ENCODE measurements at places on chromosomes 12 and 14.

GRCh38 chr12:57095440-57095839 lies 6.5 kb downstream of the NAB2 start:
- DNase-seq: no peak

DNA sequence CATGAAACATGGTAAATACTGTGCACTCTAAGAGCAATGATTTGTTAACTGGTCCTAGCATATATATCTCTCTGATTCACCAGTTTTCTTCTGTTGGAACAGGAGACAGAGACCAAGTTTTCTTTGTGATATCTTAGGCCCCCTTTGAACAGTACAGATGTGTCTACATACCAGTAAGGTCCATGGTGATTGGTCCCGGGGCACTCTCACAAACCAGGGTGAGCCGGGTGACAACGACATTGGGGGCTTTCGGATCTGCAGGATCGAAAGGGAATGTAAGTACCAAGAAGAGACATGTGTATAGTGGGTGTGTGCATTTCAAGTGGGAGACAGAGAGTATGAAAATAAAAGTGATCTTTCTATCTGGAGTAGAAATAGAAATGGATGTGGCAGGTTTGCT lies 11.3 kb upstream of the ERP27 start:
- DNase-seq: no peak

- DNase-seq: no peak
Observed at GRCh38 chr12:29591140-29592020, 93.9 kb upstream of the OVCH1 start.

DNA sequence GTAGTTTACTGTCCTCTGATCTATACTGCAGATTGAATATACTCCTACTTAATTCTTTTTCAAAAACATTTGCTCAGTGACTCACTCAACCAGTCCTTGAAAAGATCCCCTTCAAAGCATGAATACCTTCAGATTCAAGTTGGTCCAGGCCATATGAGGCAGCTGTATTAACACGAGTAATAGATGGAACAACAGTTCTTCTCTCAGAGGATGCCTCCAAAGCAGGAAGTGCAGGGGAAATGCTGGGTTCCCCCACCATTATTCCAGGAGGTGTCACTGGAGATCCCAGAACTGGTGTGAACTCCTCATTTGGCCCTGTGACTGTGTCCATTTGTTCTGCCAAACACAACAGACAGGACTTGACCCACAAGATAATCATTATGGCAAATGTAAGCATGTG lies 20.6 kb downstream of the ARMH4 start:
- no peak for DNase-seq

- no peak for DNase-seq
Observed at GRCh38 chr12:91975891-91976290, 169.8 kb downstream of the BTG1 start.

- DNase-seq: no peak
Observed at GRCh38 chr12:107429006-107429705, 256.4 kb upstream of the PWP1 start.

DNA sequence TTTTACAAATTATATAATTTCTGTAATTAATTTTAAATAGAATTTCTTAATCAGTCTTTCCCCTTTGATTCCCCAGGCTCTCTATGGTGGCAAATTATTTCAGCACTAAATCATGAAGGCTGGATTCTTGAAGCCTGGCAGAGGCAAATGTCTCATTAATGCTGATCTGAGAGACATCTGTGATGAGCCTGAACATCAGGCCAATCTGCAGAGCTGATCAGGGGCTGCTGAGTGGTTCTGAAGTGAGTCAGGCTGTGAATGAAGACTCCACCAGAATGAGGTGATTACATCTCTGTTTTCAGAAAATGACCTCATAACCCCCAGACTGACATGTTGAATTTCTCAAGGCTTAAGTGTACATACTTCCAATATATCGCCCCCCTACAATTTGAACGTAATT lies 124.2 kb upstream of the MIS18BP1 start:
- DNase-seq: no peak

GRCh38 chr12:23614280-23614679 lies 335.2 kb downstream of the SOX5 start:
- DNase-seq: no peak

GRCh38 chr12:113659416-113659815 lies 187.7 kb upstream of the LHX5 start:
- DNase-seq: no peak

DNA sequence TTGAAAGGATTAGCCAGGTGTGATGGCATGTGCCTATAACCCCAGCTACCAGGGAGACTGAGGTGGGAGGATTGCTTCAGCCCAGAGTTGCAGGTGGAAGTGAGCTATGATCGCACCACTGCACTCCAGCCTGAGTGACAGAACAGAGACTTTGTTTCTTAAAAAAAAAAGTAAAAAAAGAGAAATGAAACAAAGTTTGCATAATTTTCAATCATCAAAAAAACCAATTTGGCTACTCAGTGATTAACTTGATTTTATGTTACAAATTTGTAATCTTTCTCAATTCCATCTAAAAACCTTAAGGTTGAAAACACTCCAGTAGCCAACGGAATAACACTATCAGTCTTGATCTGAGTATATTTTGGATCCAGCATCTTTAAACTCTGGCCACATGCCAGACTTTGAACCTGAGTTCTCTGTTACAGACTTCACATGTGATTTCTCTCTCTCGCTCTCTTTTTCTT lies 12.6 kb upstream of the DENND5B start:
- no peak for DNase-seq

DNA sequence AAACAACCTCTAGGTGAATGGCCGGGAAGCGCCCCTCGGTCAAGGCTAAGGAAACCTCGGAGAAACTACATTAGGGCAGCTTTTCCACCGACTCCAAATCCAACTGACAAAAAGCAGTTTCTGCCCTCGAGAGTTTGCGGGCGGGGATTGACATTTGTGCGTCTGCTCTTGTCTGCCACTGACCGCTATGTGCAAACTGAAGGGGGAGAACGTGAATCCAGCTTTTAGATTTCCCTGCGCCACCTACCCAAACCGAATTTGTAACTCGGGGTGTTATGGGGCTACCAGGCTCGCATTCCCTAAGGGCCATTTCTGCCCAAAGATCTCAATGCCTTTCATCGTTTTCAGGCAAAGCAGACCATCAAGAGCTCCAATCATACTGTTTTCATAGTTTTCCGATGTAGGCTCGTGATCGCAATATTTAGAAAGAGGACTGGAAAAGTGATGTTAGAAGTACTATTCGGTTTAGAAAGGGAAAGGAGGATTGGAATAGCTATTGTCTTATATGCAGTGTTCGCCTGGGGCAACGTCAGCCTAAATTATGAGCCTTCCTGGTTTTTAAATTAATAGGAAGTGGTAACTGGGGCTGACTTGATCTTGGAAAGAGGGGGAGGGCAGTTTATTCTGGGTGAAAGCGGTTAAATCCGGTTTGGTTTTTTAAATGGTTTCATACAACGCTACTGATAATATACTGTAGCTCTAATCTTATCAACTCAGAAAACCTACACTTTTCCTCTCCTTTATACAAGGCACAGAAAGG lies 45.4 kb downstream of the BCAT1 start:
- DNase-seq: peak; percentile 56

GRCh38 chr14:35730871-35731270 lies 78.2 kb downstream of the RALGAPA1 start:
- DNase-seq: no peak

- DNase-seq: no peak
Observed at GRCh38 chr12:72444566-72444965, 172.4 kb downstream of the TRHDE start.

- DNase-seq: peak; percentile 34
Observed at GRCh38 chr14:104137297-104138097, 890 bp upstream of the KIF26A start.

- DNase-seq: no peak
Observed at GRCh38 chr12:25962932-25963525, 4.5 kb downstream of the RASSF8 start.

DNA sequence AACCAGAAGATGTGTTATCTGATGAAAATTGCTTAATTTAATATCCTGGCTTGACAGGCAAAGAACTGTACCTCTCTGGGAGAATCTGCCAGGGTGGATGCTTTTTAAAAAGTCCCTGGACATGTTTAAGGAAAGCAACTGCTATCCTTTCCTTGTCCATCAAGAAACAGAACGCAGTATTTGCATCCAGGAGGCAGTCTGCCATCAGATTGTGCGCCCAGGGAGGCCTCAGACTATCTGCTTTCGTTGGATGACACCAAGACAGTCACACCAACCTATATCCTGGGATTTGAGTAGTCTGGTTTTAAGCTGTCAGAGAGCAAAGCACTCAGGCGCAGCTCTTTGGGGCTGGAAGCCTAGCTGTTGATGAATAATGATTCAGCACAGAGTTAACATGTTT lies 121.9 kb downstream of the TBX5 start:
- no peak for DNase-seq

- no peak for DNase-seq
Observed at GRCh38 chr14:74281069-74281468, 21.7 kb downstream of the ABCD4 start.

- no peak for DNase-seq
Observed at GRCh38 chr14:51488569-51489220, 163.0 kb upstream of the FRMD6 start.

GRCh38 chr12:31773223-31773750 lies 44.5 kb upstream of the AMN1 start:
- DNase-seq: no peak
